ENCODE measurements at places on chromosomes 3 and 15. TPM values are rescaled to one million over a fixed set of nuclear protein-coding genes. Genes with fewer than 3 reads are reported as not detected.

CACNA2D2 gene
- polyA plus RNA-seq = 5.3 TPM

SMAD3 gene
- 33.2 TPM for polyA plus RNA-seq

DGKG gene
- 0.19 TPM for polyA plus RNA-seq

EIF4E3 gene
- 9.4 TPM for polyA plus RNA-seq

ACKR2 gene
- 0.81 TPM for polyA plus RNA-seq

MAP1A gene
- polyA plus RNA-seq = 2.0 TPM

CADM2 gene
- polyA plus RNA-seq = not detected

BCHE gene
- polyA plus RNA-seq = not detected

NDN gene
- polyA plus RNA-seq = 37.4 TPM

GCSAM gene
- 1.3 TPM for polyA plus RNA-seq

SMCO1 gene
- not detected for polyA plus RNA-seq

LCTL gene
- not detected for polyA plus RNA-seq

CMTM7 gene
- 2.0 TPM for polyA plus RNA-seq

PAK6 gene
- polyA plus RNA-seq = 5.1 TPM

RNF13 gene
- 20.8 TPM for polyA plus RNA-seq

WDR5B gene
- 2.9 TPM for polyA plus RNA-seq

RBM5 gene
- 57.1 TPM for polyA plus RNA-seq

CFAP161 gene
- polyA plus RNA-seq = 0.15 TPM

HOMER2 gene
- polyA plus RNA-seq = 2.5 TPM

RARRES1 gene
- polyA plus RNA-seq = 32.5 TPM

NAALADL2 gene
- polyA plus RNA-seq = 0.27 TPM

ZPLD1 gene
- polyA plus RNA-seq = not detected

RASGRF1 gene
- 0.49 TPM for polyA plus RNA-seq

CGNL1 gene
- 5.1 TPM for polyA plus RNA-seq

PP2D1 gene
- polyA plus RNA-seq = not detected

NR2E3 gene
- polyA plus RNA-seq = 0.27 TPM

ZNF774 gene
- 0.89 TPM for polyA plus RNA-seq

SPTSSB gene
- 0.96 TPM for polyA plus RNA-seq

CYP8B1 gene
- 0.01 TPM for polyA plus RNA-seq

GOLGA8J gene
- polyA plus RNA-seq = not detected

MASP1 gene
- polyA plus RNA-seq = 67.2 TPM

ATP13A4 gene
- polyA plus RNA-seq = 0.24 TPM

CDCP1 gene
- 16.8 TPM for polyA plus RNA-seq

WDR76 gene
- 5.1 TPM for polyA plus RNA-seq

ATP13A3 gene
- polyA plus RNA-seq = 10.5 TPM

GNL3 gene
- polyA plus RNA-seq = 30.0 TPM

CACNA2D3 gene
- not detected for polyA plus RNA-seq

WDR72 gene
- polyA plus RNA-seq = 1.6 TPM

ARHGEF3 gene
- polyA plus RNA-seq = 4.6 TPM

SERPINI1 gene
- 5.4 TPM for polyA plus RNA-seq

STRA6 gene
- polyA plus RNA-seq = not detected

NEDD4 gene
- polyA plus RNA-seq = 10.5 TPM

TMEM44 gene
- polyA plus RNA-seq = 2.7 TPM

CEMIP gene
- polyA plus RNA-seq = 0.89 TPM

STRIT1 gene
- 2.2 TPM for polyA plus RNA-seq
